ENCODE measurements at places on chromosomes 4 and X. TPM values are rescaled to one million over a fixed set of nuclear protein-coding genes. Genes with fewer than 3 reads are reported as not detected.

PCDH19 gene
- total RNA-seq = not detected

CDKL5 gene
- 5.5 TPM for total RNA-seq

ABCG2 gene
- total RNA-seq = 0.73 TPM

ZNF711 gene
- 2.1 TPM for total RNA-seq

GRID2 gene
- total RNA-seq = not detected

AR gene
- not detected for total RNA-seq

DNA sequence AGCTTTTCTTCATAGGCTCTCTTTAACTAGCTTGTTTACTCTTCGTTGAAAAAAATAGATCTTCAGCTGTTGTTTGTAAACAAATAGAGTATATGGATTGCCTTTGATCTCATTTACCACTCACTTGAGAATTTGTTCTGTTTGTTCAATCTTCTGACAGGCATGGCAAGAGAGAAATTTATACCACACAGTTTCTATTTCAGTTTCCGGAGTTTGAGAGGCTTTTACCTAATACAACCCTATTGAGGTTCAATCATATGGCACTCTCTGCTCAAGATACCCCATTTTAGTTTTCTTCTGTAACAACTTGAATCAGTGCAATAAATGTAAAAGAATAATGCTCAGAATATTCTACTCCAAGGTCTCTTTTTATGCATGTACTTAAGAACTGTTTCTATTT is 148.0 kb downstream of the EMCN start:
- DNase-seq = no peak

- DNase-seq = no peak
Observed at GRCh38 chr4:1265351-1265750, 16.4 kb upstream of the CTBP1 start.

- DNase-seq = no peak
Observed at GRCh38 chrX:106397788-106398538, 213.8 kb upstream of the RADX start.

GRCh38 chr4:30281986-30282385 is 438.2 kb upstream of the PCDH7 start:
- DNase-seq = no peak

DNA sequence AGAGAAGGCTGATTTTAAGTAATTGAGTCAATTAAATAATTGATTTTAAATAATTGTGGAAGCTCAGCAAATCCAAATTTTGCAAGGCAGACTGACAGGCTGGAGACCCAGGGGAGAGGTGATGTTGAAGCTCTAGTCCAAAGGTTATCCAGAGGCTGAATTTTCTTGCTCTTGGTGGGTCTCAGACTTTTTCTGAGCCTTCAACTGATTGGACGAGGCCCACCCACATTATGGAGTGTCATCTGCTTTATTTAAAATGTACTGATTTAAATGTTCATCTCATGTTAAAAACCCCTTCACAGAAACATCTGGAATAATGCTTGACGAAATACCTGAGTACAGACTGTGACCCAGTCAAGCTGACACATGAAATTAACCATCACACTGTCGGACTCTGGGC is 11.7 kb upstream of the CYTL1 start:
- DNase-seq = no peak
